Suprapubic skin (tissue), 4 donors: ENCODE measurements at places on chromosomes 3 and 15.

DNA sequence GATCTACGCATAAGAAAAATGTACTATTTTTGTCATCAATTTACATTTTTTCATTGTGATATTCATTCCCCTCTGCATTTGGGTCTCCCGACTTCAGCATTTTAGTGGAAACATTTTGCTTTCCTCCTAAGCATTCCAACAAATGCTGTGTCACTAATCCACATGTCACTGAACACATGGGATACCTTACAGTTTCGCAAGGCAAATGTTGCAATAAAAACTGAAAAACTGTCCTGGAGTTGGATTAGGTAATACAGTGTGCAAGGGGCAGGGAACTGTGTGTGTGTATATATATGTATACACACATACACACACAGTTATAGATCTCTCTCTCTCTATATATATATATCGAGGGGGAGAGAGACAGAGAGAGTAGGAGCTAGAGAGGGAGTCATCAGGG lies 632.2 kb downstream of the MAGI1 start:
- no peak for DNase-seq

GRCh38 chr3:48430708-48431101 lies 819 bp upstream of the PLXNB1 start:
- DNase-seq: no peak

DNA sequence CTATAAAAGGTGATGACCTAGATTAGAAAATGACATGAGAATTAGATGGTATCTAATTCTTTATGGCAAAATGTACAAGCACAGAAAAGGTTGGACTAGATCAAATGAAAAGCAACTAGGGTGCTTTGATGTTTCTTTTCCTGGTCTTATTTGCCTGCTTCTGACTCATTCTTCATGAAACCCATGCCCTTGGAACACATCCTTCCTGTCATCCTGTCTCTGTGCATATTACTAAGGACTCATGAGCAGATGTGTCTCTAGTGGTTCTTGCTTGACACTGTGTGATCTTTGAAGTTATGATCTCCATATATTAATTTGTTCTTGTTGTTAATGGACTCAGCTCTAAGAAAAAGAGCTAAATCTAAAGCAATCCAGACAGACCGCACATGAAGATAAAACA lies 314.0 kb downstream of the ERC2 start:
- no peak for DNase-seq

- no peak for DNase-seq
Observed at GRCh38 chr3:37072892-37073291, 79.6 kb downstream of the MLH1 start.

DNA sequence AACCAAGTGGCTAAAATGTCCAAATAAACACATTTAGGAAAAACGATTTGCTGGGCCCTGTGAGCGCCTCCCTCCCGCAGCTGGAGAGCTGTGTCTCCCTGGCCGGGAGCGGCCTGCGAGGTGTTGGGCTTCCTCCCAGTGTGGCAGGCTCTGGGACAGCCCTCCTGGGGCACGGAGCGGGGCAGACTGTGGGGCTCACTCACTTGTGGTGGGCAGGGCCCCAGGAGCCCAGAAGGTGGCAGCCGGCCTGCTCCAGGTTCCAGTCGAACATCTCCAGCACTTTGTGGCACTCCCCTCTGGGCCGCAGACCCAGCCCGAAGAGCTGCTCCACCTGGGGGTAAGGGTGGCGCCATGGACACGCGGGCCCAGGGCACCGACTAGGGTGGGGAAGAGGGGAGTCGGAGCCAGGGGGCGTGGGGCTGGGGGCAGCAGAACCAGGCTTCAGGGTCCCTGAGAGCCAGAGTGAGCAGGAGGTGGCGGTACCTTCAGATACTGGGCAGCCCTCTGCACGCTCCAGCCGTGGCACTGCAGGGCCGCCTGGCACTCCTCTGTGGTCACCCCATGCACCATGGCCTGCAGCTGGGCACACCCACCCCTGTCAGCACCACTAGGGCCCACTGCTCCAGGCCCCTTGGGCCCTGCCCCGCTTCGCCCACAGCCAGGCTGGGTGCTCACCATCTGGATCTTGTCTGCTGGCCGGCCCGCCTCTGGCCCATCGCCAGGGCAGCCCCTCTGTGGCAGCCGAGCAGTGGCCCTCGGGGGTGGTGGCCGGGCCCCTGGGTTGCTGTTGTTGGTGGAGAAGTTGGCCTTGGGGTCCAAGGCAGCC lies 41.5 kb downstream of the TNK2 start:
- DNase-seq: no peak

- no peak for DNase-seq
Observed at GRCh38 chr3:102736288-102736974, 301.6 kb downstream of the ZPLD1 start.

GRCh38 chr3:53795176-53795575 lies 51.0 kb downstream of the CHDH start:
- no peak for DNase-seq

GRCh38 chr15:43208052-43209002 lies 12.5 kb downstream of the EPB42 start:
- DNase-seq: no peak

- DNase-seq: no peak
Observed at GRCh38 chr3:89414270-89414669, 306.8 kb downstream of the EPHA3 start.

GRCh38 chr3:39021029-39021428 lies 30.7 kb downstream of the SCN11A start:
- DNase-seq: no peak

- DNase-seq: no peak
Observed at GRCh38 chr15:66945842-66946241, 119.6 kb upstream of the SMAD3 start.

- DNase-seq: no peak
Observed at GRCh38 chr3:186989429-186989828, 59.1 kb downstream of the ST6GAL1 start.

DNA sequence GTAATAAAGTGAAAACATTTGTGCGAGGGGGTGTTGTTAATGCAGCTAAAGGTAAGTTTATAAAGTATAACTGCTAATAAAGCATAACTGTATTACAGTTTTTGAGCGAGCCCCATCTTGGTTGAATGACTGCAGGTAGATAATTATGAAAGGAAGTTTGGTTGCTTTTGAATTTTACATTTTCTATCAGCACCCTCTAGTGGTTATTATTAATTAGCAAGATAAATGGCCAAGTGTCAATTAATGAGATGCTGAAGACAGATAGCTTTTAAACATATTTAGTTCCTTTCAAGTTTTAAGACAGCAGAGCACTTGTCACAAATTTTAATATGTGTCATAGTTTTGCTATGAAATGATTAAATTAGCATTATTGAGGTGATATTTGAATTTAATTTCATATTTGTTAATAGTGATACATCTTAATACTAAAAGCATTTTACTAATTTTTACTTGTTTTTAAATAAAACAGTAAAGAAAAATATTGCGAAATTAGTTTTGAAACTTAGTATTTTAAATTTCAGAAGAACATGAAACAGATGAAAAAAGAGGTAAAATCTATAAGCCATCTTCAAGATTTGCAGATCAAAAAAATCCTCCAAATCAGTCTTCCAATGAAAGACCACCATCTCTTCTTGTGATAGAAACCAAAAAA lies 15.1 kb downstream of the U2SURP start:
- no peak for DNase-seq

DNA sequence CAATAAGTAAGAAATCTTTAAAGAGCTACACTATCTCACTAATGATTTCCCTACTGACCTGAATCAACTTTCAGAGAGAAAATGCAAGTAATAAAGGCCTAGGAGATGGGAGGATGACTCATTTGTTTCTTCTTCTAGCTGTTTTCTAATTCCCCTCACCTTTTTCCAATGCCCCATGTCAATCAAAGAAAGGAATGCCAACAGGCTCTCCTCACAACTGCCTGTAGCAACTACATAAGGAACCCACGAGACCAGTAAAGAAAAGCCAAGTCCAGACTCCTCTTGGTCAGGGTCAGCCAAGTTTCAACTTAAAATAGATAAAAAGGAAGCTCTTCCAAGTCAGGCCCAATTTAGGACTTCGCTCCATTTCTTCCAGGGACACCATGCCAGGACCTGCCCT lies 201.9 kb downstream of the TNIK start:
- no peak for DNase-seq
